ENCODE measurements at places on chromosomes 5 and 9.

GRCh38 chr5:168136340-168136739, 155.1 kb upstream of the WWC1 start:
- DNase-seq: no peak

DNA sequence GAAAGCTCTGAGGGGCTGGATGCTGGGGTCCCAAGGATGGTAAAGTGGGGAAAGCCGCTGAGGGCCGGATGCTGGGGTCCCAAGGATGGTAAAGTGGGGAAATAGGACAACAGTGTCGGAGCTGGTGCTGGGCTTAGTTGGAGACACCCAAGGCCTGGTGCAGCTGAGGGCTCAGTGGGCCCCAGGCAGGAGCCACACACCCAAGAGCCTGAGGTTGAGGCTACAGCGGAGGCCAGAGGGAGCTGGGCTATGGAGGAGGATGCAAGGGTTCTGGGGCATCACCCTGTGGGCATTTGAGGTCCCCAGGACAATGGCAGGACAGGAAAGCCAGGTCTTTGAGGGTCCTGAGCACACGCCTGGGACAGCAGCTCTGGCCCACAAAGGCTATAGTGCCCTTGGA, 19.1 kb upstream of the SLC9A3 start:
- DNase-seq: no peak

GRCh38 chr5:52707616-52708015, 80.1 kb upstream of the ITGA1 start:
- no peak for DNase-seq

GRCh38 chr9:134640506-134641172, 964 bp upstream of the COL5A1 start:
- DNase-seq: no peak

DNA sequence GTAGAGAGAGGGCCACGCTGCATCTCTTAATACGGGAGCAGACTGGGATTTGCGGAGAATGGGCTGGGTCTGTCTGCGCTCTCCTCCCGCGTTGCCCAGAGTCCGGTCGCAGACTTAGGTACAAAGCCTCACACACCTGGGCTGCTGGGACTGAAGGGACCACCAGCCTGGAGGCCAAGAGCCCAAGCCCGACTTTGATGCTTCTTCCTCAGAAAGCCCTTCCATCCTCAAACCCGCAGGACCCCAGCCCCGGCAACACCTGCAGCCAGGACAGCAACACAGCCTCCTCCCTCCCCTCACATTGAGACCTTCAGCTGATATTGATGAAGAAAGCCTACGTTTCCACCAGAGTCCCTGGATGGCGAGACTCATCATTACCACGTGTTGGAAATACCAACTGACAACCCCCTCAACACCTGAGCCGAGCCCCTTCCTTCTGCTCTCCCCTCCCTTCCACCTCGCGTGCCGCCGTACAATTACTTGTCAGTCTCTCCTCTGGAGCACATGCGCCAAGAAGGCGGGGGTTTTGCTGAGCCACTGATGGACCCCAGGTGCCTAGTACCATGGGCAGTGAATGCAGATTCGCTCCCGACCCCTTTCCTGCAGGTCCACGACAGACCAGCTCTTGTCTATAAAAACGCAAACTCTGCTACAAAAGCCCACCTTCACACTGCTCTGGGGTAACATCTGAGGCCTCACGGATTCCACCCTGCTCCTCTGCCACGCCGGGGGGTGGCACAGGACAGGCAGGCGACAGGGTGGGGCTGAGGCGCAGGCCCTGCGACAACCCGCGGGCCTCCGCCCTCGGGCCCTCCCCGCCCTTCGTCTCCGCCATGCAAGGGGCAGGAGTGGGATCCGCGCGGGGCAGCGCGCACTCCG, 841 bp downstream of the ASB6 start:
- no peak for DNase-seq

- DNase-seq: no peak
Measured at GRCh38 chr9:114770991-114771390, 34.8 kb downstream of the TNFSF15 start.

DNA sequence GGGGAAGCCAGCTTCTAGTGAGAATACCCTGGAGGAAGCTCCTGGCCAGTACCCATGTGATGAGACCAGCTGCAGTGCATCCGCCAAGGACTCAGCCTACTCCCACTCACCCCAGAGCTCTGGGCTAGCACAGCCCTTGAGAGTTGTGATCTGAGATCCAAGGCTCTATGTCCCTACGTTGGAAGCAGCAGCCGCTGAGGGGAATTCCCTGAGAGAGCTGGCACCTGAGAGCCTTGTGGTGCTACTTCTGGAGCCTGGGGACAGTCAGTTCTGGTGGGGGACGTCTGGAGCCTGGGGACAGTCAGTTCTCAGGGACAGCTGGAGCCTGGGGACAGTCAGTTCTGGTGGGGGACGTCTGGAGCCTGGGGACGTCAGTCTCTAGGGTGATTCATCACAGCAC, 39.2 kb downstream of the PDZD2 start:
- DNase-seq: peak; percentile 25

DNA sequence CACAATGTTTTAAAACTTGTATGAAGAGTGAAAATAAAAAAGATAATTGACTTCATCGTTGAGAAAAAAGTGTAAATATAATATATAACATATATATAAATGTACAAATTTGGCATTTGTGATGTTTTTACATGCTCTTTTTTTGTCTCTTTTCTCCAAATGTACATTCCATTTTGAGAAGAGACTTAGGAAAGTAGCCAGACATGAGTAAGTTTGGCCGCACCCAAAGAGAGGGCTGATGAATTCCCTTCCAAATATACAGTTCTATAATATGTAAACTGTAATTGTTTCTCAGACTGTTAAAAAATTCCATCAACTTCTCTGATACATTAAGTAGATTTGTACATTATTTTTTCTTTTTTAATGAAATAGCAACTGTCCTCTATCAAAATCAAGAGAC, 193.2 kb upstream of the MAP3K1 start:
- no peak for DNase-seq

DNA sequence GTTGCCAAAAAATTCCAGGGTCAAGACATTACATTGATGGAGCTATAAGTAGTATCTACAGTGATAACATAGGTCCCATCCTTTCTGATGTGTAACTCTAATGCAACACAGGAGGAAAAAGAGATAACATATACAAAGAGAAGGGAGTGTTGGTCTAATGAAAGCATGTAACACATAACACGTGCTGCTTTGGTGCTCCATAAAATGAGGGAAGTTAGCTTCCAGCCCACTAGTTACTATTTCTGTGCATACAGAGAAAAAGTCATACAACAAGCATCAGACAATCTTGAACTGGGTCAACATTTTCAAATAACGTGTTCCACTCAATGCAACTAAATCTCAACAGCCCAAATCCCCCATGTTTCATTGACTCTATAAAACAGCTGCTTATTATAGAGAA, 11.7 kb downstream of the MLLT3 start:
- DNase-seq: no peak

- no peak for DNase-seq
Measured at GRCh38 chr5:2876183-2876582, 124.7 kb upstream of the IRX2 start.

DNA sequence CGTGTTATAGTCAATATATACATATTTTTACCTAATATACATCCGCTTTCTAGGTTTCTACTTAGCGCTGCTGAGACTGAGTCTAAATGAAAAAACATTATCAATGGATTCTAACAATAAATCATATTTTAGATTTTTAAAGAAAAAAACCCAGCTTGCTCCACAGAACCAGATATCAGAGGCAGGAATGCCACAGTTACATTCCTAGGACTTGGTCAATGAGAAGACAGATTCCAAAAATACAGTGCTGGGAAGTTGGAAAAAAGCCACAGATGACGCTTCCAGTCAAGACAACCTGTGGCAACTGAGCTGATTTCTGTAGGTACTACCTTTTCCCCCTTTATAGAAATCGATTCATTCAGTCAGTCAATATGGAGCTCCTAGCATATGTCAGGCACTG, 577 bp upstream of the CCDC112 start:
- no peak for DNase-seq

- DNase-seq: no peak
Measured at GRCh38 chr5:9558319-9558965, 12.6 kb upstream of the SEMA5A start.

- no peak for DNase-seq
Measured at GRCh38 chr5:135715267-135716055, 119.0 kb upstream of the SLC25A48 start.

- DNase-seq: no peak
Measured at GRCh38 chr9:119005162-119005561, 364.1 kb downstream of the BRINP1 start.

- DNase-seq: no peak
Measured at GRCh38 chr9:111700776-111701175, 39.4 kb downstream of the GNG10 start.

DNA sequence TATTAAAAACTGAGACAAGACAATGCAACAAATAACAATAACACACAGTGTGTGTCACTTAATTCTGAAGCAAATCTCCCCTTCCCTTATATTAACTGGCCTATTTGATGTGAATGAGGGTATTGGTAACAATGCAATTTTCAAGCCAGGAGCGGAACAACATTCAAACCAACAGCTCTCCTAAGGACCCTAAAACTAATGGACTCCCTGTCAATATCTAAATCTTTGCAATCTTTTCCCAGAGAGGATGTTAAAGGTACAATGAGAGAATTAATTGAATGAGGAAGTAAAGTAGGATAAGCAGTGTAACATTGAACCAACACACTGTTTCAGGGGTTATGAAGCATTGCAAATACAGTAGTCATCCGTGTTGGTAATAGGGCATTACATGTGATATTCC, 311.7 kb downstream of the HTR1A start:
- DNase-seq: no peak
